BJ (cell line): ENCODE measurements at places on chromosomes 6 and 20.

- DNase-seq, result no peak
Measured at GRCh38 chr6:159996626-159997497, 28.0 kb downstream of the IGF2R start.

- no peak for DNase-seq
Measured at GRCh38 chr20:558117-558516, 14.5 kb upstream of the CSNK2A1 start.

DNA sequence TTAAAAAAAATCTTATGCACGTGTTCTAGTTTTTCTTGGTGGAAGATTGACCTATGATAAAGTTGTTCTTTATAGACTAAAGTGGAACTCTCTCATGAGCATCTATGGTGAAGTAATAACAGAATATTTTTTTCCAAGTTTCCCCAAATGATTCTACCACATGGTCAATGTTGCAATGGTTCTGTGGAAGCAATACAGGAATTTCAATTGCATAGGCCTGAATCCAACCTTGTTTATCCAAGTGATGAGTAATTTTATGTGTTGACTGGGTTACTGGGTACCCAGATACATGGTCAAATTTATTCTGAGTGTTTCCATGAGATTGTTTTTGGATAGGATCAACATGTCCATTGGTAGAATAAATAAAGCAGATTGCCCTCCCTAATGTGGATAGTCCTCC is 581.5 kb downstream of the MMUT start:
- no peak for DNase-seq

- DNase-seq, result no peak
Measured at GRCh38 chr20:16095226-16095625, 478.0 kb downstream of the KIF16B start.

DNA sequence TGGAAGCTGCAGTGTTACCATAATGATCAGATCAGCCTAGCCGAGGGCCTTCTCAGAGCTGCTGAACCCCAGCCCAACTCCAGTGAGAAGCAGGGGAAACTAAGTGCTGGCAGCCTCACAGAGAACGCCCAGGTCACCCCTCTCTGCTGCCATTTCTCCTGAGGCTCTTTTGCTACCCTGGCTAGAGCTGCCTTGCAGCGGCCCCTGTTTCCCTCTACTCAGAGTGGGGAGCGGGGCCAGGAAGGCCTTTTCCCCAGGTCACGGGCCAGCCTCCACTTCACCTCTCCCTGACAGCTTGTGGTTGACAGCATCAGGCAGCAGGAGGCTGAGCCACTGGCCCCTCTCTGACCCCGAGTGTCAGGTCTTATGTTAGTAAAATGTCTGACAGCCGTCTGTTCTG is 22.7 kb downstream of the ACTR5 start:
- no peak for DNase-seq

GRCh38 chr6:85261271-85261670 is 188.6 kb upstream of the NT5E start:
- DNase-seq, result no peak

DNA sequence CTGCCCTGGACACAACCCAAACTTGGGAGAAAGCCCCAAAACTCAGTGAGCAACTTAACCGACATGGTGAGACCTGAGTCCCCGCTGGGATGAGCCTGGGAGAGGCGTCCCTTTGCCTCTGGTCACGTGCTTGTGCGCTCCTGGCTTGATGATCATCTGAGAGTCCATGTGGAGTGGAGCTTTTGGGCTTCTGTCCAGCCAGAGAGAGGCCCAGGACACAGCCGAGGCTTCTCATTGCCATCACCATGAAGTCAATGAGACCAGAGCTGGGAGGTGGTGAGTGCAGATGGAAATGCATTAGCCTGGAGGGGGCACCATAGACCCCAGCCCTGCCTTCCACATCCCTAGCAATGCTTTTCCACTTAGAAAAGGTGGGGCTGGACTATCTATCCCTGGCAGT is 250.0 kb downstream of the SLC24A3 start:
- DNase-seq, result no peak

DNA sequence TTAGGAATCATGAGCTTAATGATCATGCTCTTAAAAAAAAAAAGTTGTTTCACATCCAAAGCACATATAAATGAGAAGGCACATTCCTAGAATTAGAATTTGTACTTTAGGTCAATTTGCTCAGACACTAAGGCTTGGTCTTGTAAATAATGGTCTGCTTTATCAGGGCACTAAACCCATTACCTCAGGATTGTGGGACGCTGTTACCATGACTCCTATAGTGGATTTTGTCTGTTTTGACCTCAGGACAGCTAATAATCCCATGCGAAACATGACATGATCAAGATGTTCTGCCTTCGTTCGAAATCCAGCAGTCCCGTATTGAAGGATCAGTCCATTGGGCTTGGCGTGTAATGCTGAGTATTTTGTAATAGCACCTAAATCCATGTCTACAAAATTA is 2.4 kb downstream of the PGM3 start:
- no peak for DNase-seq

- DNase-seq, result no peak
Measured at GRCh38 chr6:90496258-90497016, 90.4 kb downstream of the MAP3K7 start.

- no peak for DNase-seq
Measured at GRCh38 chr20:48706116-48706656, 121.6 kb downstream of the PREX1 start.

DNA sequence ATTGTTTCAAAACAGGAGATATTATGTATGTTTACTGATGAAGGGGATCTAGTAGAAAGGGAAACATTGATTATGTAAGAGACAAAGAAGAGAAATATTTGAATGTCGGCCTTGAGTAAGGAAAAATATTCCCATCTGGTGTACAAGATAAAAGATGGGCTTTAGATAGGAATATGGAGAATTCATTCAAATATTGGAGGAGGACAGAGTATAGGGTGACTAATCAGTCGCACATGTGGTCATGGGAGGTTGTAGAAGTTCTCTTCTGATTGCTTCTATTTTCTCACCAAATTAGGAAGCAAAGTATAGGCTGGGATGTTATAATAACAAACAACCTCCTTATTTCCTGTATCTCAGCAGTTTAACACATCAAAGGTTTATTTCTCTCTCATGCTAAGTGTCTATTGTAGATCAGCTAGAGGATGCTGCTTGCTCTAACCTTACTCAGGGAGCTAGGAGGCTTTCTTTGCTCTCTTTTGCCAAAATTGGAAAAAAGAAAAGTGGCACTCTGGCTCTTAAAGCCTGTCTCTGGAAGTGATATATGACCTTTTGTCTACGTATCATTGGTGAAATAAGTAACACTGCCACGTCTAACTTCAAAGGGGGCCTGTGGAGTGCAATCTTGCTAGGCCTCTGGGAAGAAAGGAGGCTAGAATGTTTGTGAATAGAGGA is 1.2 kb upstream of the HDDC2 start:
- DNase-seq, result no peak

GRCh38 chr6:114064862-114065261 is 93.9 kb upstream of the HDAC2 start:
- no peak for DNase-seq

DNA sequence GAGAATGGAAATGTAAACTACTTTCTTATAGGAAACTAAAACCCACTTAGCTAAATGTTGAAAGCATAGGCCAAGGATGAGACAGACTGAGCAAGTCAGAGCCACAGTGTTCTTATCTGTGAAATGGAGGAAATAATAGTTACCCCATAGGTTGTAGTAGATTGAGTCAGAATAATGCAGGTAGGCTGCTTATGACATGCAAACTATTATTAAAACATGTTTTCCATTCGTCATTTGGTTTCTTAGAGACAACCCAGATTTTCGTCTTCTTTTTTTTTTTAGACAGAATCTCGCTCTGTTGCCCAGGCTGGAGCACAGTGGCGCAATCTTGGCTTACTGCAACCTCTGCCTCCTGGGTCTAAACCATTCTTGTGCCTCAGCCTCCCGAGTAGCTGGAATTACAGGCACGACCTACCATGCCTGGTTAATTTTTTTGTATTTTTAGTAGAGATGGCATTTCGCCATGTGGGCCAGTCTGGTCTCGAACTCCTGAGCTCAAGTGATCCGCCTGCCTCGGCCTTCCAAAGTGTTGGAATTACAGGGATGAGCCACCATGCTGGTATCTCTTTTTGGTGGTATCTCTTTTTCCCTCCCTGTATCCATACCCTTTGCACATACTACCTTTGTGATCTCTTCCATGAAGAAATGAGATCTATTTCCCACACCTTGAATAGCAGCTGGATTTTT is 196.5 kb upstream of the ZNF217 start:
- DNase-seq, result no peak

- DNase-seq, result no peak
Measured at GRCh38 chr20:10590950-10591671, 82.7 kb downstream of the JAG1 start.

DNA sequence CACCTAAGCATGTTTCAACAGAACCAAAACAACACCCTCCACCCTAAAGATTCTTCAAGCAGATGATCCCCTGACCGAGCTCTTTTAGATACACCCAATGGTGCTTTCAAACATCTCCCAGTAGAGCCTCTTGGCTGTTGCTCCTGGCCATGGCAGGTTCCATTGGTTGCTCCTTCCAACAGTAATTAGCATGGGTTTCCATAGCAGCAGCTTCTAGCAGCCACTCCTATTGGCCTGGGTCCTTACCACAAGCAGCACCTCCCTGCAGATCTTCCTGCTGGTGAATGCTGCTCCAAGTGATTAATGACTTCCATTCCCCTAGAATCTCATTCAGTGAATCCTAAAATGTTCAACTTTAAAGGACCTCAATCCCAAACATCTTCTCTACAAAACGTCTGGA is 13.9 kb downstream of the CCN2 start:
- no peak for DNase-seq

GRCh38 chr20:41169791-41170351 is 32.5 kb downstream of the PLCG1 start:
- no peak for DNase-seq

- DNase-seq, result no peak
Measured at GRCh38 chr6:89267918-89268317, 47.2 kb downstream of the GABRR2 start.

- no peak for DNase-seq
Measured at GRCh38 chr20:24959591-24960301, 10.7 kb downstream of the CST7 start.

DNA sequence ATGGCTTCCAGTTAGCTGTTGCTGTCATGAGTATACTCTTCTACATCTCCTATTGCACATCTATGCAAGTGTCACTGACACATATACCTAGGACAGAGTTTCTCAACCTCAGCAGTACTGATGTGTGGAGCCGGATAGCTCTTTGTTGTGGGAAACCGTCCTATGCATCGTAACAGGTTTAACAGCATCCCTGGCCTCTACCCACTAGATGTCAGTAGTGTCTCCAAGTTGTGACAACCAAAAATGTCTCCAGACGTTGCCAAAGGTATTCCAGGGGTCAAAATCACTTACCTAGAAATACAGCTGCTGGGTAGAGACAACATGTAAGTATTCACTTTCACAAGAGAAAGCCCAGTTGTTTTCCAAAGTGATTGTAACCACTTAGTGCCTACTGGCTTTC is 637.6 kb downstream of the RNF144B start:
- no peak for DNase-seq

GRCh38 chr6:138289739-138290138 is 71.4 kb upstream of the PBOV1 start:
- no peak for DNase-seq

GRCh38 chr20:18541741-18542140 is 25.5 kb upstream of the SMIM26 start:
- no peak for DNase-seq

- DNase-seq, result peak; percentile 14
Measured at GRCh38 chr6:52881996-52882841, 27.3 kb downstream of the GSTA3 start.

DNA sequence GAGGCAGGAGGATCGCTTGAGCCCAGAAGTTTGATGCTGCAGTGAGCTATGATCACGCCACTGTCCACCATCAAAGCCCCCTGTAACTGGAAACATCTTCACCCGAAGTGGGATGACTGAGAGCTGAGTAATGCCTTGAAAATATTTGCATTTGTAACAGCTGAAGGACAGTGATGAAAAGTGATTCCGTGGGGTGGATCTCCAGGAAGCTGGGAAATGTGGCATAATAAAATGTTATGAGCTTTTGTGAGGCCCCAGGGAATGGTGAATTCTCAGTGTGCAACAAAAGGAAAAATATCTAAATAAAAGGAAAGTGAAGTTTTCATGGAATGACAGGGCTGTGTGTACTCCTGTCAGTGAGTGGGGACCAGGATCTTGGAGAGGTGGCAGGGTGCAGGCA is 92.0 kb downstream of the JAG1 start:
- peak; percentile 59 for DNase-seq

- no peak for DNase-seq
Measured at GRCh38 chr6:52994839-52995088, 320 bp downstream of the GSTA4 start.

GRCh38 chr20:59006864-59007664 is at the start of gene CTSZ:
Gene CTSZ (minus strand): TSS chr20:59007254. CDS start chr20:59007128, 126 bp downstream.
- no peak for DNase-seq

DNA sequence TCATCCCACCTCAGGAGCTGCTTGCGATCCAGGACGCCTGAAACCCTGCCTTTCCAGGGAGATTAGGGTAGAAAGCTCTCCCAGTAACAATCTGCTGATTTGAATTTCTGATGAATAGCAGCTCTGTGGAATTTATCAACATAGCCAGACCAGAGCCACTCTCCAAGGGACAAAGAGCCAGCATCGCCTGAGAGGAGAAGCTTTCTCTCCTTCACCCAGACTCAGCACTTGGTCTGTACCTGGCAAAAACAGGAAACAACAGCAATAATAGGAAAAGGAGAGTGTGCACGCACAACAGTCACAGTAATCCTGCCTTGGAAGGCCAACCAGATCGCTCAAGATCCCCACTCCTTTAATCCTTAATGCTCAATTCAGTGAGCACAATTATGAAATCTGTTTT is 22.3 kb upstream of the ROS1 start:
- DNase-seq, result no peak

GRCh38 chr6:27825025-27825793 is 87.0 kb downstream of the OR2B2 start:
- no peak for DNase-seq

DNA sequence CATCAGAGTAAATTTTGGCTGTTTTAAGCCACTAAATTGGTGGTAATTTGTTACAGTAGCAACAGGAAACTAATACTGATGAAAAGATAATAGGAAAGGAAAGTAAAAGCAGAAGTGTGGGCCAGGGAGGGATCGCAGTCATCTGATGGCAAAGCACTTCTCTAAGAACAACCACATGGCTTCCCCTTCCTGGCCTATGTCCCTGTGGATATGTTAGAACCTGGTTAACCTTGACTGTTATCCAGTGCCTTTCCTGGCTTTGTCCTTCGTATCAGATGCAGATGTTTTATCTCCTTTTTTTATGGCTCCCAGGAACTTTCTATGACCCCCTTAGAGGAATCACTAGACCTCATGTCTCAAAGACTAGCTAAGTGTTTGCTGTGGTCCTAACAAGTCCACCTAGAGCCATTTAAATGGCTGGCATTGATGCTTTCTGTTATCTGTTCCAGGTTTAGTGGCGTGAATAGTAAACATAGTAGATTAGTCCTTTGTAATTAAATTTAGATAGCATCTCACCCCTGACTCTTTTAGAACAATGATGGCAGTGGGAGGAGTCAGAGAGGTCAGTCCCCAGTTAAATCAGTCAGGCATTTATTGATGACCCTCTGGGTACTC is 79.2 kb upstream of the PHACTR2 start:
- no peak for DNase-seq

- DNase-seq, result no peak
Measured at GRCh38 chr6:25652007-25652515, at the start of gene SCGN. Gene SCGN (plus strand): TSS chr6:25652215. CDS start chr6:25652404, 189 bp downstream.
